ENCODE measurements at places on chromosomes 7 and 10.

GRCh38 chr10:127854769-127855590, 37.8 kb downstream of the CLRN3 start:
- DNase-seq = no peak

- no peak for DNase-seq
Observed at GRCh38 chr7:142853739-142854371, 1.0 kb upstream of the EPHB6 start.

DNA sequence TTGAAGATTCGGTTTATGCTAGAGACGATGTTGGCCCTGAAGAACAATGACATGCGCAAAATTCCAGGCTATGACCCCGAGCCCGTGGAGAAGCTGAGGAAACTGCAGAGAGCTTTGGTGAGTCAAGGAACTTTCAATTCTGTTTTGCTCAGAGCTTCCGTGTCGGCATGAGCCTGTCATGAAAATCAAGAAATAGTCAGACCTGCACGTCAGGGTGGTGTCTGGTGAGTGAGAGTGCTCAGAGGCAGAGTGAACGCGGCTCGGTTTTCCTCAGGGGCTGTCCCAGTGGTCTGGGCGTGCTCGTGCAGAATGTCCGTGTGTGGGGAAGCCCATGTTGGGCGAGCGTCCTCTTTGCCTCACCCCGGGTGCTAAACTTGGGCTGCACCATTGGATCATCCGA, 12.6 kb downstream of the NOM1 start:
- DNase-seq = no peak

DNA sequence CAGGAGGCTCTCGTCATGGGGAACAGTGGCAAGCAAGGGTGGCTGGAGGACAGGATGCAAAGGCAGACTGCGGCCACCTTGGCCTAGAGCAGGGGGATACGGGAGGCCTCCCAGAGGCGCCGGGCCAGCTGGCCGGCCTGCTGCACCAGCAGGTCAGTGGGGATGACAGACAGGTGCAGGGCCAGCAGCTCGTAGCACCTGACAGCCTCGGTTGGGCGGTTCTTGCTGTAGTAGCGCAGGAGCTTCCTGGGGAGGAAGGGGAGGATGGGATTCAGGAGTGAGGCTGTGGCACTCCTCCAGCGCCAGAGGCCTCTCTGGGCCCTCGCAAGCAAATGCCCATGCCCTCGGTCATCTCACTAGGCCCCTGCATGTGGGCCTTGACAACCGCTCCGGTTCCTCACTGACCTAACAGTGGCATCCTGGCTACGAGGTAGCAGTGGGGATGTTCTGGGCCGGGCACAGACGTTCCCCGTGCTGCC, 2.5 kb upstream of the PYROXD2 start:
- no peak for DNase-seq

- no peak for DNase-seq
Observed at GRCh38 chr10:131113709-131114291, 197.7 kb downstream of the TCERG1L start.
